ENCODE measurements at places on chromosomes 7 and 10.

DNA sequence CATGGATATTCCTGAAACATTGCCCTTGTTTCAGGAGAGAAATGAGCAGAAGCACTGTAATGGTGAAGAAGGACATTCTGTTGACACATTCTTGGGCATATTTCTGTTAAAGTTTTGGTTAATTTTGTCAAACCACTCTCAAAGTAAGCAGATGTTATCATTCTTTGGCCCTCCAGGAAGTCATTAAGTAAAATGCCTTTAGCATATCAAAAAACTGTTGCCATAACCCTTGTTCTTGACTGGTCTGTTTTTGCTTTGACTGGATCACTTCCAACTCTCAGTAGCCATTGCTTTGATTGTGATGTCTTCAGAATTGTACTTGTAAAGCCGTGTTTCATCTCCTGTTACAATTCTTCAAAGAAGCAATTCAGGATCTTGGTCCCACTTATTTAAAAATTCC lies 404.3 kb upstream of the LRRTM3 start:
- DNase-seq, result no peak

DNA sequence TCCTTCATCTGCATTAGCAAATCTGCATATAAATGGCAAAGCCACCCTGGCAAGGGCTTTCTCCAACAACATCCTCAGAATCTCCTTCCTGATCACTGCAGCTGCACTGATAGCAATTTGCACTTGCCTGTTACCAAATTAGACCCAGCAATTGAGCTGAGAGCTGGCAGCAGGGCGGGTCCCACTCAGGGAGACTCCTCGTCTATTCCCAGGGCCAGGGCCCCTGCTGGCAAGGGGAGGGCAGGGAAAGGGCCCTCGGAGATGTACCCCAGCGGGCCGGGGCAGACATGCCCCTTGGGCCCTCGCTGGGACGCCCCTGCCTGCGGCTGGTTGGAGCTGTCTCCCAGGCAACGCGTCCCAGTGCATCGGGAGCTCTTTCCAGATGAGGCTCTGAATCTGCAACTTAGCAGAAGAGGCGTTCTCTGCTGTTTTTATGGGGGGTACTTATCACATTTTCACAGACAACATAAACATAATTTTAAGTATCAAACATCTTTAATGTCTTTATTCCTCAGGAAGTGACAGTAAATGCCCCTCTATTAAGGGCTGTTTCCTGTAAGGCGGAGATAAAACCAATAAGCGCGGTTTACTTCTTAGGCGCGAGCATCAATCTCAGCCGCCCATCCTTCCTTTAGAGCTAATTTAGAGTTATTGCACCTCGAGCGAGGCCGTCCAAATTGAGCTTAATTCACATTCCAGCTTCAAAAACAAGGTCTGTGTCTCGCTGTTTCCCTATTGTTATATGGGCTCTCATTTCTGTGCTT lies 249.0 kb upstream of the PPP2R2D start:
- no peak for DNase-seq

- no peak for DNase-seq
These were observed 141.9 kb upstream of the MKI67 start for GRCh38 chr10:128268015-128268722.

DNA sequence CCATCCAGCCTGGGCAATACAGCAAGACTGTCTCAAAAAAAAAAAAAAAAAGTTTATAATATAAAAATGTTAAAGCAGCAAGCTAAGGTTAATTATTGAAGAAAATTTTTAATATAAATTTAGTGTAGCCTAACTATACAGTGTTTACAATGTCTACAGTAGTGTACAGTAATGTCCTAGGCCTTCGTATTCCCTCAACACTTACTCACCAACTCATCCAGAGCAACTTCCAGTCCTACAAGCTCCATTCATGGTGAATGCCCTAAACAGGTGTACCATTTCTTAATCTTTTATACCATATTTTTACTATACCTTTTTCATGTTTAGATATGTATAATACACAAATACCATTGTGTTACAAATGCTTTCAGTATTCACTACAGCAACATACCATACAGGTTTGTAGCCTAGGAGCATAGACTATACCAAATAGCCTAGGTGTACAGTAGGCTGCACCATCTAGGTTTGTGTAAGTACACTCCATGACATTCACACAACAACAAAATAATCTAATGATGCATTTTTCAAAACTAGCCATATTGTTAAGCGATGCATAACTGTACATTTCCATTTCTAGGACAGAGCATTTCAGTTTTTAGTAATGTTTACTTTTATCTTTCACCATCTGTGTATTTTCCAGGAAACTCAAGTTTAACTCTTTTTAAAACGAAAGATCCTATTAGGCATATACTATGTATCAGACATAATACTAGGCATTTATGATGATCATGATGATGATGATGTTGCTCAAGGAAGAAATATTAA lies 43.3 kb downstream of the CNOT4 start:
- DNase-seq, result no peak

GRCh38 chr7:143975617-143976016 lies 21.0 kb downstream of the OR2F1 start:
- DNase-seq, result no peak

- no peak for DNase-seq
These were observed 1.2 kb downstream of the PIP4K2A start for GRCh38 chr10:22712956-22713852.

All from activated CD8-positive, alpha-beta memory T cell treated with anti-CD3 and anti-CD28 coated beads for 1 hour (primary cell).